ENCODE measurements at places on chromosomes 16 and 17. TPM values are rescaled to one million over a fixed set of nuclear protein-coding genes. Genes with fewer than 3 reads are reported as not detected.

Gene C17orf67
- 3.2 TPM for total RNA-seq

Gene CD7
- total RNA-seq: 3.4 TPM

Gene MT4
- total RNA-seq: not detected

Gene TLCD3B
- total RNA-seq: not detected

Gene SCIMP
- total RNA-seq: 2.9 TPM

GRCh38 chr16:27323781-27324561, 10.2 kb downstream of the IL4R start:
- no peak for DNase-seq

GRCh38 chr16:67246756-67247191, 507 bp downstream of the FHOD1 start:
- peak; percentile 72 for DNase-seq

DNA sequence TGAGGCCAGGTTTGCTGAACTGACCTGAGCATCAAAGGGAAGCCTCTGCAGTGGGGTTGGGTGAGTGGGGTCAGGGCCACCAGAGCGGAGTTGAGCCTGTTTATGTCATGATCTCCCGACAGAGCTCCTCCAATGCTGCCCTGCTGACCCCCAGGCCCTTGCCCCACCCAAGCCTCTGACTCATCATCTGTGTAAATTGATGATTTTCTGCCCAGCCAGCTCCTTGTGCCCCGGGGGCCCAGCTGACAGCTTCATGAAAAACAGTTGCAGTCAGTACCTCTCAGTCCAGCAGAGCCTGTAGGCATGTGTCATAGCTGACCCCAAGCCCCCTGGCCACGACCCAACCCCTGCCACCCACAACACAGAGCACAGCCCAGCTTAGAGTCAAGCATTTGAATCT, 134.9 kb downstream of the CCT6B start:
- no peak for DNase-seq

- DNase-seq: no peak
Observed at GRCh38 chr16:82992786-82993185, 366.0 kb downstream of the CDH13 start.

DNA sequence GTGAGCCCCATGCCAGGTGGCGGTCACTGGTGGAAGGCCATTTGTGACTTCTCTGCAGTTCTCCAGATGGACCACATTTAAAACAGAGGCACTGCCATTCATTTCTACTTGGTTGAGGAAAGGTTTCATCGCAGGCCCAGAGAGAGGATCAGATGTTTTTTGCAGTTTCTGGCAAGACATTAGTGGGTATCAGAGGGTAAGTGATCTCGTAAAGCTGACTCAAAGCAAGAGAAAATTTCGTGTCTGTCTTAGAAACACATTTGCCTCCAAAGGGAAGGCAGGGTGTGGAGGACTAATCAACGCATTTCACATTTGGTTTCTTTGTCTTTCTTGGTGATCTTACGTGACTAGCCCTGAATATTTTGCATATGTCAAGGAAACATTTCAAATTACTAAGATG, 81.8 kb downstream of the PRKCB start:
- DNase-seq: no peak

GRCh38 chr16:66389256-66390176, 23.0 kb downstream of the CDH5 start:
- DNase-seq: no peak

DNA sequence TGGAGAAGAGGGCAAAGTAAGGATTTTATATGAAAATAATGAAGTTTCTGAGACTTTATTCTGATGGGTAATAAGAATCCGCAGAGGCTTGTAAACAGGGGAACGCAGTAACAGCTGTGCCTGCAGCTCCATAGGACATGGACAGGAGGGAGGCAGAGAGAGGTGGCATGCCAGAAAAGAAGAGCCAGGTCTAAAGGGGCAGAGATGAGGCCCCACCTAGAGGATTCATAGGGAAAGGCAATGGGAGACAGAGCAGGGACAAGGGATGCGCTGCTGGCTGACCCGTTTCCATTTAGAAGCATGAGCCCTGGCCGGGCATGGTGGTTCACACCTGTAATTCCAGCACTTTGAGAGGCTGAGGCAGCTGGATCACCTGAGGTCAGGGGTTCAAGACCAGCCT, 340.3 kb upstream of the CDH5 start:
- DNase-seq: no peak

- DNase-seq: no peak
Observed at GRCh38 chr17:57629470-57629869, 115.6 kb downstream of the CCDC182 start.

DNA sequence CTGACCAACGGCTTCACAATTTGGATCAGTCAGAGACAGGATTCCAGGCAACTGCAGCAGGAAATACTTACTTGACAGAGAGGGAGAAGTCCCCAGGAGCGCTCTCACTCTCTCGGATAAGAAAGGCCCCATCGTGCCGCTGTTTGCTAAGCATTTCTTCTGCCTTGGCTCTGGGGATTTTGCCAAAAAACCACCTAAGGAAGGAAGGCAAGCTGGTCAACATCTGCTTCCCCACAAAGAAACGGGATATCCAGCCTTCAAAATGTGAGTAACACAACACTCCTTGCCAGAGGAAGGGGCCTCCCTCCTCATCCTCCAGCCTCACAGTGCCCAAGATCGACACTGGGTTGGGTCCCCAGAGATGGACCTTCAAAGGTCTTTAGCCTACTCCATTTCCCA, 36.6 kb upstream of the SLC25A19 start:
- no peak for DNase-seq

Measured in ureter (tissue), 1 donor.